ENCODE measurements at places on chromosomes 1 and 21. TPM values are rescaled to one million over a fixed set of nuclear protein-coding genes. Genes with fewer than 3 reads are reported as not detected.

The S100B gene
- total RNA-seq, result not detected

The MMP23B gene
- total RNA-seq, result 0.38 TPM

- no peak for DNase-seq
Observed at GRCh38 chr1:233421293-233421692, 93.8 kb downstream of the MAP3K21 start.

GRCh38 chr1:171929121-171929520, 87.8 kb downstream of the DNM3 start:
- DNase-seq, result no peak

DNA sequence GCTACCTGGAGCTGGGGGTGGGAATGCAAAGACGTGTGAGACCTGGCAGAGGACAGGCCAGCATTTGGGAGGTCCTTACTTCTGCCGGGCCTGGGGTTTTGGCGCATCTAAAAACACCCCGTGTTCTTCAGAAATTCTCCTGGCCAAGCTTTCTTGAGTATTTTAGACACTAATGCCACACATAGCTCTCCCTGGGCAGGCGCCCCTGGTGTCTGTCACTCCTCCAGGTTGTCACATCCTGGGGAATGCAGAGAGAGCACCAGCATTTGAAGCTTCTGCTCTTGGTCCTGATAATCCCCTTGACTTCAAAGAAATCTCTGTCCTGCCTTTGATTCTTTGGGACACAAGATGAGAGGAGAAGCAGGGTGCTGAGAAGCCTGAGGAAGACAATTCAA, 6.0 kb downstream of the CAPN9 start:
- no peak for DNase-seq

- DNase-seq, result no peak
Observed at GRCh38 chr1:88421997-88422396, 262.1 kb upstream of the PKN2 start.

GRCh38 chr21:31354604-31355443, 10.8 kb upstream of the TIAM1 start:
- peak; percentile 82 for DNase-seq

DNA sequence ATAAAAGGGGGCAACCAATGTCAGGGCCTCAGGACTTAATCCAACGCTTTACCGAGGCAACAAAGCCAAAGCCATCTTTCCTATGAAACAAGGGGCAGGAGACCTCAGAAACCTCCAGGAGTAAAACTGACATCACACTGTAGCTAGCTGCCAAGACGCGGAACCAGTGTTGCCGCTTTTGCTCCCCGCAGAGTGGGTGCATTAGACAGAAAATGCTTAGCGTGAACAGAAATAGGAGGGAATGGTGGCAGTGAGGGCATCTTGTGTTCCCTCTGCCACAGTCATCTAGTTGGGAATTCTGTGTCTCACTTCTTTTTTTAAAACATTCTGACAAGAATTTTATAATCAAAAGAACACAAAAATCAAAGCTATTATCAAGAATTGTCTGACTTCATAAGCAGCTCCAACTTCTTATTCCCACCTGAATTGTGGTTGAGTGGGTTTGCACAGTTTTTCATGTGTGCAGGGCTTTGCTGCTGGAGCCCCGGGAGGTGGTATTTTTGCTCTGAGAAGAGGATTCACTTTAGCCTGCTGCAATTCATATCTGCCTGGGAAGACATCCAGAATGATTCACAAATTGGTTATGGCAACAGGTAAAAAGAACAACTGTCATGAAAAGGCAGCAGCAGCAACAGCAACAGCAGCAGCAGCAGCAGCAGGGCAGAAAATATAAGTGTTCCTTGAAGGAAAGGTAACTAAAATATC, 82.2 kb upstream of the DIRAS3 start:
- DNase-seq, result no peak
